ENCODE measurements at places on chromosomes 5 and 9.

GRCh38 chr5:54902791-54903473 lies 82.5 kb downstream of the ESM1 start:
- no peak for DNase-seq

DNA sequence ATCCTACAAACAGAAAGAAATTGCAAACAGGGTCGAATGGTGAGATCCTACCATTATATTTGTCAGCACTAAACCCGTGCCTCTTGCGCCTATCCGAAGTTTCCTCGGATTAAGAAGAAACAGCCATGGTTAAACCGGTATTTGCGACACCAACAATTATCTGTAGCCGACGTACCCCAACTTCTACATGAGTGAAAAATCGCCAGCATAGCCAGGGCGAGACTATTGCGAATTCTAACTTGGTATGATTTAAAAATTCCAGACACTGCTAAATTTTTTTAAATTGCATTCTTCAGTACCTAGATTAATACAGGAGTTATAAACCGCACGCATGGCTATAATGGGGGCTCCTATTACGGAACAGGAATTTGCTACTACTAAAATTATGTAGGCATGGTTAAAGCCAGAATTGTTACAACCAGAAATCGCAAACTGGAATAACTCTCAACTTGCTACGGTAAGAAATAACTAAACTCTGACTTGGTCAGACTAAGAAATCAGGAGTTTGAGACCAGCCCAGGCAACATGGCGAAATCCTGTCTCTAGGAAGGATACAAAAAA lies 25.3 kb upstream of the ANXA2R start:
- peak; percentile 49 for DNase-seq

GRCh38 chr9:33850677-33851076 lies 33.7 kb downstream of the UBE2R2 start:
- no peak for DNase-seq

DNA sequence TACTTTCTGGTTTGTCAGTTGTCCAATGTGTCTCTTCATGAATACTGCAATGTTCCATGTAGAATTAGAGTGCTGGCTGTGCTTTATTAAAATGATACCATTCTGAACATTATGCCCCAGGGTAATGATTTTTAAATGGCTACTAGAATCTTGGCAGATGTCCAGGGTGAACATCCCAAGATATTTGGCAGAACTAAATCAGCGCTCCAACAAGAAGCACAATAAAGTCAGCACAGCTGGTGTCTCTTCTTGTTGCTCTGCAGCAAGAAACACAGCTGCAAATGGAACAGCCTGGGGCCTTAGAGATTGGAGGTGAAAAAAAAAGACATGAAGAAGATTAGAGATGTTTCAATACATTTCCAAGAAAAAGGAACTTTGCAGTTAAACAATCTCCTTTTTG lies 248.3 kb downstream of the CDH18 start:
- DNase-seq: no peak

DNA sequence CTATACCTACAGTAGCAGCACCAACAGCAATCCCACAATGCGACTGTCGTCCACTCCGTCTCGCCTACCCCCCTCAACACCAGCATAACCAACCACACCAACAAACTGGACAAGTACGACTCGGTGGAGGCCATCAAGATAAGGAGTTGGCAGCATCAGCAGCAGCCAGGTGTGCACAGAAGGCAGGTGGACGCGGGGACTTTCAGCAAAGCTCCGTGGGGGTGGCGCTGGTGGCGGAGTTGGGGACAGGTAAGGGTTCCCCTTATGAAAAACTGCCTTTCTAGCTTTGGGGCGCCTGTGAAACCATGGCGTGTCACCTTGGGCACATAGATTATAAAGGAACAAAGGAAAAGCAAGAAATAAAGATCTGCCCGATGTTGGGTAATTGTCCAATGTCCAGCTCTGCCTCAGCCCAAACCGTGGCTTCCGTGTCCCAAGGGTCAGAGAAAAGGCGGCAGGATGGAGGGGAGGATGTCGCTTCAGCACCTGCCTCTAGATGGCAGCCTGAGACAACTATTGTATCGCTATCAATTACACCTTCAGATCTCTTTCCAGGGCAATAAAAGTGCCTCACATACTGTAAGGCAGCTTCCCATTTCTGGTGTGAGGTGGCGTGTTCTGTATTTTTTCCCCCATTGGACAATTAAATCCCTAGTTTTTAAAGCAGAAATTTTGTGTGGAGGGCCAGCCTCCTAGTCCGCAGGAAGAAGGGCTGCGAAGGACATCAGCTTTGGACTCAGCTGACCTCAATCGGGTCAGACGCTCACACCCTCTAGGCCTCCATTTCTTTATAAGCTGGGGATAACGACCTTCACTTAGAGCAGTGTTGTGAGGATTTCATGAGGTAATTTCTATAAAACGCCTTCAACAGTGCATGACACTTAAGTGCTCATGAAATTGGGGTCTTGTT lies 58.8 kb downstream of the MTRR start:
- DNase-seq: peak; percentile 20

GRCh38 chr5:178111925-178112324 lies 1.4 kb upstream of the N4BP3 start:
- DNase-seq: no peak

GRCh38 chr5:61599370-61600122 lies 267.5 kb downstream of the ZSWIM6 start:
- no peak for DNase-seq

DNA sequence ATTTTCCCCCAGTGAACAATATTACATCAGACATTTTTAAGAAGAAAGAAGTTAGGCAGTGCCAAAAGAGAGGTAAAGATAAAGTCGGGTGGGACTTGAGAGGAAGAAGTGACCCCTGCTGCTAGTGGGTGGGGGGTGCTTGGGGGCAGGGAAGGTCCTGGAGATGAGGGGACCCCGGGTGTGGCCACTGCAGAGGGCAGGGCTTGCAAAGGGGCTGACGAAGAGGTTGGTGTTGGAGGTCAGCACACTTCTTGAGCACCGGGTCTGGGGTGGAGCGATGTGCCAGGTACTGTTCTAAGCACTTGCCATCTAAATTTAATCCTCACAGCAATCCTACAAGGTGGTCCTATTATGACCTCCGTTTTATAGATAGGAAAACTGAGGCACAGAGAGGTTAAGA lies 62.0 kb downstream of the AMBP start:
- DNase-seq: no peak

- no peak for DNase-seq
Observed at GRCh38 chr9:114606597-114607207, 4.4 kb upstream of the TMEM268 start.

DNA sequence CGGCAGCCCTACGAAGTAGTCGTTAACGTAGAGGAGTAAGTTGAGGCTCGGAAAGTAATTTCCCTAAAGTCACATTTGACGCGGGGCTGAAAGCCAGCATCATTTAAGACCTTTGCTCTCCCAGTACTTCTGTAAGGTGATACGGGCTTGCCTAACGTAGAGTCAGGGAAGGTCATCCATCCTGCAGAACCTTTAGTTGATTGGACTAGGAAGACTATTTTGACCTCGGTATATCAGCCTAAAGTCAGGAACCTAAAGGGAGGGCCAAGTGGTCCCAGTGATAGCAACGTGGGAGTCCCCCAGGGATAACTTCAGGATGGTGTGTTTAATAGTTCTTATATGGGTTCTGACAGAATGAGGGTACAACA lies 657 bp downstream of the NUP214 start:
- no peak for DNase-seq
